ENCODE measurements at places on chromosomes 4 and X. TPM values are rescaled to one million over a fixed set of nuclear protein-coding genes. Genes with fewer than 3 reads are reported as not detected.
A peak's percentile ranks its signal among the peaks of the same experiment; 100 is the strongest.

DNA sequence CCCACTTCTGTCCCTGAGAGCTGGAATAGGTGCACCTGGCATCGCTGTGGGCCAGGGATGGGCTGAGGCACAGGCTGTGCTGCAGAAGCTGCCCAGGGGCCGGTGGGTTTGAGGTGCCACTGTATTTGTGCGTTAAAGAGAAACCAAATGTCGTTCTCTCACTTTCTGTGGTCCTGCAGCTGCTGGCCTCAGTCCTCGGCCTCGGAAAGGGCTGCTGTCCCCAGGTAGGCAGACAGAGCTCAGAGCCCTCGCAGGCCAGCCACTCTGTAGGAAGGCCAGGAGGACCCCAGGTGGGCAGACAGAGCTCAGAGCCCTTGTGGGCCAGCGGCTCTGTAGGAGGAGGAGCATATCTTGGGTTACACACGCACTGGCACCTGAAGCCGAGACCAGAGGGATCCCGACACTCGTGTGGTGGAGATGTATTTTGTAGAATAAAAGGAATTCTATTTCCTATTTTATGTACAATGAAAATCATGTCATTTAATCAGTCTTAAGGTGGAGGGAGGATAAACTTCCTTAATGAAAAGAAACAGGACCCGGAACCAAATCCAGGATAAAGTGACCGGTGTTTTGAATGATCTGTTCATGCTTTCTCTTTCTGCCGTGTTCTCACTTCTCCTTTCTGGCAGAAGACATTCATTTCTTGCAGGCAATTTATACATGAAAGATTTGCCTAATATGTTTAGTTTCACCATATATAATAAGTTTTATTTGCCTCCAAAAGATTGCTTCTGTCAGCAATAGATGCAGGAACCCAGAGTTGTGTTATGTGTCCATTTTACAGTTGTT is 54.4 kb upstream of the HGFAC start:
- no peaks in the 10 kb centered on the region for H3K27me3 ChIP-seq
- no peak overlapping the region for H3K27ac ChIP-seq
- DNase-seq, result no peak
- H3K4me3 ChIP-seq, result no peak overlapping the region

- no peak overlapping the region for H3K27ac ChIP-seq
- H3K4me3 ChIP-seq, result no peak overlapping the region
- no peaks in the 10 kb centered on the region for H3K36me3 ChIP-seq
- DNase-seq, result no peak
Measured at GRCh38 chr4:157564771-157565170, 344.2 kb downstream of the GRIA2 start.

GRCh38 chrX:39487969-39488330 is 609.8 kb downstream of the BCOR start:
- no peak overlapping the region for H3K27ac ChIP-seq
- H3K36me3 ChIP-seq, result no peaks in the 10 kb centered on the region
- no peak overlapping the region for H3K4me3 ChIP-seq

DNA sequence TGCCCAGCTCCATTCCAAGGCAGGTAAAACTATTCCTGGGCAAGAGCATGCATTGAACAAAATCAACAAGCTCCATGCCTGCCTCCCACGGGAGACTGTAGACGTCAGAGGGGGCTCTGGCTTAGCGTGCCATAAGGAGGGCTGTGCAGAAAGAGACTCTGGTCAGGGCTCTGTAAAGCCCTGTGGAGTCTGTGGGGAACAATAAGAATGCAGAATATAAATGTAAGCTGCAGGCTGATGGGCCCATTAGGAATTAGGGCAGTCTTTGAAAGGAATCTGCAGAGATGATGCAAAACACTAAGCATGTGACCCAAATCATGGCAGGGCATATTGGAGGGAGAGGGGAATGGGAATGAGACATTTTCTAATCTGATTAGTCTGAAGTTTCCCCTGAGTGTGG is 170.3 kb downstream of the EFHC2 start:
- DNase-seq, result no peak
- no peak overlapping the region for H3K4me3 ChIP-seq
- H3K36me3 ChIP-seq, result no peaks in the 10 kb centered on the region
- H3K4me1 ChIP-seq, result no peaks in the 10 kb centered on the region
- H3K27me3 ChIP-seq, result no peaks in the 10 kb centered on the region

The CXCL1 gene
- 0.33 TPM for total RNA-seq

The QRFPR gene
- not detected for total RNA-seq

- DNase-seq, result peak; percentile 31
- no peaks in the 10 kb centered on the region for H3K27me3 ChIP-seq
- peak overlapping the region; percentile 57 for H3K27ac ChIP-seq
- peaks cover 23% of the 10 kb centered on the region for H3K4me1 ChIP-seq
Measured at GRCh38 chr4:77190053-77190452, 33.0 kb downstream of the CCNG2 start.

GRCh38 chrX:73446831-73447230 is at the start of gene CDX4:
Gene CDX4, plus strand, starts transcription at chrX:73447053. Its CDS starts 201 bp downstream, at chrX:73447254.
- H3K36me3 ChIP-seq, result no peaks in the 10 kb centered on the region
- H3K4me1 ChIP-seq, result no peaks in the 10 kb centered on the region
- DNase-seq, result no peak
- peaks cover 5% of the 10 kb centered on the region for H3K27me3 ChIP-seq
- no peak within 1 kb of the TSS for H3K4me3 ChIP-seq
- no peak within 1 kb of the TSS for H3K27ac ChIP-seq

GRCh38 chr4:158356301-158356700 is 146.0 kb downstream of the TMEM144 start:
- DNase-seq, result no peak
- no peaks in the 10 kb centered on the region for H3K4me1 ChIP-seq
- H3K27ac ChIP-seq, result no peak overlapping the region
- no peaks in the 10 kb centered on the region for H3K36me3 ChIP-seq

DNA sequence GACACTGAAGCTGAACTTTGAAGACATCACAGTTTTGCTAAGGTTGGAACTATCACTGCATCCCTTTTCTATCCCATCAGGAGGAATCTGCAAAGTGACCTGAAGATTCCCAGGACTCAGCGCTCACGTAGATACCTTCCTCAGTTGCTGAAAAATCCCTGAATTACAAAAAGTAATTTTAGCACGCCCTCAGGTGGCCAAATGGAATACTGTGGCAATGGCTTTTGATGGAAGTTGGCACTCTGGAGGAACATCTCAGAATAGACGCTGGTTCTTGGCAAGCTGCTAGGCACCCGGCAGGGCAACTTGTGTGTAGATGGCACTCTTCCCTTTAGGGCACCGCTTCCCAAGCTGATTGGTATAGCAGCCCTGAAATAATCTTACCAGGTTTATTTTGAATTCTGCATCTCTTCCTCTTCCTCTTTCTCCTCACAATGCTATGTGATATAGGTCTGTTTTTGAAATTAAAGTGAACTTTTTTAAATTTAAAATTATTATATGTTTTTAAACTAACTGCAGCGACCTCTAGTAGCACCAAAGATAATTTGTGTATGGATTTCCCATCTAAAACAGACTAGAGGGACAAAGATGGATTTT is 16.3 kb upstream of the ESX1 start:
- no peaks in the 10 kb centered on the region for H3K36me3 ChIP-seq
- no peak overlapping the region for H3K4me3 ChIP-seq
- no peaks in the 10 kb centered on the region for H3K27me3 ChIP-seq
- DNase-seq, result peak; percentile 47
- no peak overlapping the region for H3K27ac ChIP-seq

GRCh38 chr4:166128403-166128802 is 255.4 kb downstream of the TLL1 start:
- H3K4me3 ChIP-seq, result no peak overlapping the region
- H3K27ac ChIP-seq, result no peak overlapping the region

The CTAG1B gene
- not detected for total RNA-seq

GRCh38 chr4:43133566-43133965 is 241.1 kb downstream of the GRXCR1 start:
- no peak for DNase-seq
- H3K36me3 ChIP-seq, result no peaks in the 10 kb centered on the region
- no peaks in the 10 kb centered on the region for H3K27me3 ChIP-seq
- H3K27ac ChIP-seq, result no peak overlapping the region

The RBM46 gene
- total RNA-seq, result not detected

DNA sequence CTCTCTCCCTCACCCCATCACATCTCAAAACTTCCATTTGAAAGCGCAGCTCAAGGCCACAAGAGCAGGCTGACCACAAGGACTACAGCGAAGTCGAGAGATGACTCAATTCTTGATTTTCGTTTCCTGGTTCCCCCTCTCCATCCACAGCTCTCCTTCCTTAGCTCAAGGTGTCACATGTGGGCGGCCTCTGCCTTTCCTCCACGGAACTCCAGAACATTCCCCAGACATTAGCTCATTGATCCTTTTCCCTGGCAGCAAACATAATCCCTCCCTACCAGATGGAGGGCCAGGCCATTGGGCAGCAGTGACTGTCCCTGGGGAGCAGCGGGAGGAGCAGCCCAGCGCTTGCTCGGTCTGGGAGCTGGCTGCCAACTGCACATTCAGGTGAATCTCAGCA is 56.3 kb downstream of the CCDC149 start:
- no peak overlapping the region for H3K4me3 ChIP-seq
- no peak overlapping the region for H3K27ac ChIP-seq
- no peaks in the 10 kb centered on the region for H3K27me3 ChIP-seq
- H3K4me1 ChIP-seq, result peaks cover 7% of the 10 kb centered on the region
